T-helper 17 cell (primary cell): ENCODE measurements at places on chromosomes 2 and 18. TPM values are rescaled to one million over a fixed set of nuclear protein-coding genes. Genes with fewer than 3 reads are reported as not detected.

The LOXL3 gene
- total RNA-seq, result 0.75 TPM

The SERPINB3 gene
- total RNA-seq, result not detected

The IL37 gene
- not detected for total RNA-seq

The ARHGAP25 gene
- total RNA-seq, result 90.6 TPM

The SERPINB10 gene
- not detected for total RNA-seq

The FARP2 gene
- total RNA-seq, result 28.1 TPM

The NT5C1B gene
- total RNA-seq, result not detected

The TMBIM1 gene
- total RNA-seq, result 121 TPM

DNA sequence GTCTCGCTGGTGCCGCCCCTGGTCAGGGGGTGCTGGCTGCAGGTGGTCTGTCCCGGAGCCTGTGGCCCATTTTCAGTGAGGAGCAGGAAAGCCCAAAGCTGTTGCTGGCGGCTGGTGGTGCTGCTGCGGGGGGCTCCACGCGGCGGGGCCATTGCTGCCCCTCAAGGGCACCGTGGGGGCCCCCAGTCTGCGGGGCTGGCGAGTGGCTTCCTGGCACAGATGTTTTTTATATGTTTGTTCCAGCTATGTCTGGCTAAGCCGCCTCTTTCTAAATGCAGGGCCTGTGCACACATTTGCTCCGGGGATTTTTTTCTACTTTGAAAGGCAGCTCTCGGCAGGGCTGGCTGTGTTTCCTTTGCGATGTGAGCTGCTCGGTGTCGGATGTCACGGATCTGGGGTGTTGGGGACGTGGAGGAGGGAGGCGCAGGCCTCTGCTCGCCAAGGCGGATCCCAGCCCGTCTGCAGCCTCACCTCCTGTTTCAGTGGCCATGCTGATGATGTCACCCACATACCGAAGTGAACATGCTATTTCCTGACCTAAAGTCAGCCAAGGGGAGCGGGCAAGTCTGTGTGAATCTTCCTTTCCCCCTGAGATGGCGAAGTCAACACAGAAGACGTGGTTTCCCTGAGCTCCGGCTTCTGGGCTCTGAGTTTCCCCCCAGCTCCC, 112.0 kb upstream of the CTDP1 start:
- DNase-seq, result no peak

GRCh38 chr2:19435815-19436214, 77.4 kb upstream of the OSR1 start:
- no peak for DNase-seq

GRCh38 chr18:79856119-79857007, 58.6 kb downstream of the KCNG2 start:
- no peak for DNase-seq

- no peak for DNase-seq
Measured at GRCh38 chr2:126657148-126657635, 1.2 kb downstream of the GYPC start.

DNA sequence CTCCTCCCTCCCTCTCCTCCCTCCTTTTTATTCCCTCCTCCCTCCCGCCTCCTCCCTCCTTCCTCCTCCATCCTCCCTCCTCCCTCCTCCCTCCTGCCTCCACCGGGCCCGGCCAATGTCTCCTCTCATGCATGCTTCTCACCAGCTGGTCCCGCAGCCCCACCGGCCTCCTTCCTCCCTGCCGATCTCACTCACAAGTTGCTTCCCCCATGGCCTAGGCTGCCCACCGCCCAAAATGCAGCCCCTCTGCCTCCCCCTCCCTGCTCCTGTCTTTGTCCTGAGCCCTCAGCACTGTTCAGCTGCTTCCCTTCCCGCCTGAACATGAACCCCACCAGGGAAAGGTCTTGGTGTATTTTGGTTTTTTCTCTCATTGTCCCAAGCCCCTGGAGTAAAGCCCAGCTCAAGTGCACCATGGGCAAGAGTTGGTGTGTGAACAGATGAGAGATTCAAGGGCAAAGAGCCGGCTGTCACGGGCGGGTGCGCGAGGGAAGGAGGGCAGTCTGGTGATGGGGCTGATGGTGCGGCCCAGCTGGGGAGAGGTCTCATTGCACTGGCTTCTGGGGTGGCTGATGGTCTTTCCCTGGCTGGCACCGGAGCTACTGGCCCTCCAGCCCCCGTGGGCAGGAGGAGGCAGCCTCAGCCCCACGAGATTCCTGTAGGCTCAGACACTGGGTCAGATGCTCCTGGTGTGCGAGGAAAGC, 117.6 kb downstream of the TWIST2 start:
- DNase-seq, result no peak

GRCh38 chr2:147558620-147559019, 286.2 kb upstream of the ACVR2A start:
- no peak for DNase-seq

DNA sequence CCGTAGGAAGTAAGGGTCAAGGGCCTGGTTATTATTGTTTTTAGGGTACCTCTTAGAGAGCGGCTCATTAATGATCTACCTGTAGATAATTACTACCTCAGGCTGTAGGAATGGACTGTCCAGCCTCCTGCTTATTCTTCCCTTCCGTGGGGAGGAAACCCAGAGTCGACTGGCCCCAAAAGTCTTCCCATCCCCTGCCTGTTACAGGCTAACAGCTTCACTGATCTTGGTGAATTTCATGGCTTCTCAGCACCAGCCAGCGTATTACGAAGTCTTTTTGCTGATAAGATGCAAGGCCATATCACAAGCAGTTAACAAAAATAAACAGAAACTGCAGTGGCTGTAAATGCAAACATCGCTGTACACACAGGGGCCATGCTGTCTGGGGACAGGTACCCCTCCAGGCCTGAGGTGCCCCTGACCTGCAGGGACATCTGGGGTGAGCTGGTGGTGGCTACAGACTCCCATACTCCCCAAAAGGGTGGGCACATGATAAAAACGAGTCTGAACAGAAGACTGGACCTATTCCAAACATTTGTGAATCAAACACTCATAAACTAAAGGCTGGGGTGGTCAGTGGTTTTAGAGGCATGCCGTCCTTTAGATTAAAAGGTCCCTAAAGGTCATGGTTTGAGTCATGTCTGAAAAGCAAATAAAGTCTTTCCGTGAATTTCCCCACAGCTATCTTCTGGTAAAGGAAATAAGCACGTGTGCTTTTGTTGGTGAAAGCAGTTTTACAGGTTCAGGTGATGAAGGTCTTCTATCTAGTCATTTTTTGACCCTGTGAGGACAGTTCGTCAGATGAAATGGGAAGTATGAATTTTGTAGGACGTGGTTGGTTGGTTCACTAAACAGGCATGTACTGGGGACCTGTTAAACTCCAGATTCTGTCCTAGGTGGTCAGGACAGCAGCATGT, 36.7 kb downstream of the TTC39C start:
- no peak for DNase-seq

DNA sequence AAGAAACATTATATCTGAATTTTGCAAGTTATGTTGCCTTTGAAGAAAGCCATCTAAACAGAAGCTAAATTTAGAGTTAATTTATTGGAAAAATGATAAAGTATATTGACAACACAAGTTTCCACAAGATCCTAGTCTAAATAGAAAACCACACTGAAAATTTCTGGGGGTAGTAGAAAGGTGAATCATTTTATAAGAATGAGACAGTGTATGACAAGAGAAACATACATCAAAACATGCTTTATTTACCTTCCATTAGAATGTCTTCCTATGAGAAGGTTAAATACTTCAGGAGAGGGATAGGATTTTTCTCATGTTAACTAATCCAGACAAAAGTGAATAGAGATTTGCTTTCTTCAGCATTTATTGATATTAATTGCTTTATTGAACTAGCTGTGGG, 1389.8 kb upstream of the ZEB2 start:
- no peak for DNase-seq

DNA sequence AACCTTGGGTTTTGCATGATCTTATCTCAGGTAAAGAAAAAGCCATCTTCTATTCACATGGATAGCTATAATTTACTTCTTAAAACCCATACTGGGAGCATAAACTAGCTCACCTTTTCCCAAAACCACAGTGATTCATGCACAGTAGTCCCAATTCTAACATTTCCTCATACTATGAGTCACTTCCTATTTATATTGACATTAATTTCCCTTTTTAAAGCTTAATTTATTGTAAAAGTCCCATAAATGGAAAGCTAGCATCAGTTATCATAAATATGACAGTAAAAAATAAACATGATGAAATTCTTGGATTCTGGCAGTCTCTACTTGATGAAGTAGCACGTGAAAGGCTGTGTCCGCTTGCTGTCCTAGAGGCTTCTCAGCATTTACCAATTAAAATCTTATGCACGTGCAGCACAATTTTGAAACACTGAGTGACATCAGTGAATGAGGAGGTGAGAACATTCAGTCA, 180.1 kb downstream of the CDH2 start:
- DNase-seq, result no peak

- DNase-seq, result no peak
Measured at GRCh38 chr2:16140771-16141640, 200.7 kb downstream of the MYCN start.

DNA sequence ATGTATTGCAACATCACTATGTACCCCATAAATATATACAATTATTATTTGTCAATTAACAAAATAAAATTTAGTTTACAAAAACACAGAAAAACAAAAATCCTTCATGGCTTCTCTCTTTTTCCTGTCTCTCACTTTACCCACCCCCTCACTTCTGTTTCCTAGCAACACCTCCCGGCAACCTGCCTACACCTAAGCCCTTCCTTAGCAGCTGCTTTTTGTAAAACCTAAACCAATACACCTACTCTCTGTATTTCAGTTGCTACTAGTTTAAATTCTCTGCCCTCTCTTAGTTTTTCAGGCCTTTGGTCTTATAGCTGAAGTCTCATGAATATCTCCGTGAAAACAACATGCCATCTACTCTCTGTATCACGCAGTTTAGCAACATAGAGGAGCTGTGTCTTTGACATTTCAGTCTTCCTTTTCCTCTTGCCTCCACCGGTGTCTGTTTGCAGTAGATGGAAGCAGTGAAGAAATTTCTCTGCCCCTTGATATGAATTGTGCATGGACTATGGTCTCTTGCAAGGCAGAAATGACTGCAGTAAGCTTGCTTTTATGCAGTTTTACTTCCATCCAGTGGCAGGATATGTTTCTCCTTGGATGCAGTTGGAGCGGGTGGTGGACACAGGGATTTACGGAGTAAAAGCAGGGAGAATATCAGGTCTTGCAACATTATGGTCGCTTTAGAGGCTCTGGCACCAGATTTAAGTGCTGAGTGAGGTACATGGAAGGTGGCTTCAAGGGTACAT, 42.0 kb upstream of the ZDBF2 start:
- no peak for DNase-seq

DNA sequence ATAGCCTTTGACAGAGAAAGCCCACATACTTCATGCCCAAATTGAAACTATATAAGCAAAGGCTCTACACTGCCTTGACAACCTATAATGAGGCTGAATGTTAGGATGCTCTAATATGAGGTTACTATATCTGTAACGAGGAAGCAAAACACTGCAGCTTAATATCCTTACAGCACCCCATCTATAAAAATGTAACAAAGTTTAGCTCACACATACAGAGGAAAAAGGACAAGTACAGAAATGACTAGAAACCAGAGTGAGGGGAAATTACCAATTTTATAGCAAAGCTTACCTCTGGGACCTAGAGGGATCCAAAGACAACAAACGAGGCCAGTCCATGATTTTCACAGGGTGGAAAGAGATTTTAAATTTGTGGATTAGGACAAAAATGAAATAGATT, 138.5 kb downstream of the COL4A4 start:
- DNase-seq, result no peak

- DNase-seq, result no peak
Measured at GRCh38 chr2:231088754-231089153, 32.1 kb downstream of the PSMD1 start.

DNA sequence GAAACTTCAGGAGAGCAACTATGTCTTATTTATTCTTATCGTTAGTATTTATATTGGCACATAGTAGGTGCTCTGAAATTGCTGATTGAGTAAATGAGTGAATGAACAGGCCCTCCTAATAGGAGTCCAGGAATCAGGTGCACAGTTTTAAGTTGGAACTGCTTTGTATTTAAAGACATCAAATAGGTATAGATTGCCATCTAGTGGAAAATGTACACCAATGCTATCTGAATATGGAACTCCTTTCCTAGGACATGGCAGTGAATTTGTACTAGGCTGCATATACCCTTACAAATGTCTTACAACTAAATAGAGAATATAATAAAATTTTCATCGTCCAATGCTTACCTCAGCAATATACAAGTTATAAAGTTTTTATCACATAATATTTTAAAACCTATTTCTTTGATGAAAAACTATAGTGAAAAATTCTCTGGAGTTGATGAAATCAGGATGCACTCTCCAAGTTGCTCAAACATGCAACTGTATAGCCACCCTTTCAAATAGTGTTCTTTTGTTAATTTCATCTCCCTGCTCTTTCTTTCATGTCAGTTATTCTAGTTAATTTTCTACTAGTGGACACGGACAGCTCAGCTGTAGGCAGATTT, 318.9 kb upstream of the SYT4 start:
- DNase-seq, result no peak
